EL (cell line): ENCODE measurements at places on chromosomes 1 and 21.

GRCh38 chr21:16074950-16075489 lies 345.2 kb downstream of the USP25 start:
- DNase-seq: no peak

GRCh38 chr1:44073528-44073927 lies 42.3 kb upstream of the SLC6A9 start:
- no peak for DNase-seq

- DNase-seq: no peak
Measured at GRCh38 chr1:74396462-74396861, 115.9 kb downstream of the LRRC53 start.

- no peak for DNase-seq
Measured at GRCh38 chr1:175927944-175928343, 184.5 kb upstream of the TNR start.

DNA sequence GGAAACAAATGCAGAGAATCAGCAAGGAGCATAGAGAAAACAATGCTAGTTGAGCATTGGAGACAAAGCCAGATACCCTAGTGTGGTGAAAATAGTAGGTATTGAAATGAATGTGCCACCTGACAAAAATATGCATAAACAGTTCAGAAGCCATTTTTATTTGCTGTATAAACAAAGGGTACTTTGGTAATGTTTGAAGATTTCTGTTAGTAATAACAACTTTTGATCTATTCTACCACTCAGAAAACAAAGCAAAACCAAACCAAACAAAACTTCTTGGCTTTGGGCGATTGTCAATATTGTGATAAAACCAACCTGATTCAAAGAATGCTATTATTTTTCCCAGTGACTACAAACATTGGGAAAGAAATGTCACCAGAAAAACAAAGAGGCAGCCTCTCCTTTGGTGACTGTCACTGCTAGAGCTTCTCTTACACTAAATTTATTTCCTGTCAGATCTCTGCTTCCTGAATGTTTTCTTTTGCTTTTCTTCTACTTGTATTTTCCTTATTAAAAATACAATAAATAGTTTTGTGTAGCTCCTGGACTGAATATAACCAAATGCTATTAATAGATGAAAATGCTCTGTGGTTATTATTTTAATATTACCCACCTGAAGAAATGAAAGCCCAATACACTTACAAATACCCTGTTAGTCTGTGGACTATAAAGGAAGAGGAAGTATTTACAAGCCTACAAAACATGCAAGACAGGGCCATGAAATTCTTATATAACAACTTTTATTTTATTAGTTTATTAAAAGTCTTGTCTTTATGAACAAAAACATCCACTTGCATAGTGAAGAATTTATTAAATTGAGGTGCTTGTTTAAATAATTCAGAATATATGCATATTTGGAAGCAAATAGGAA lies 5.7 kb downstream of the ATP6V1G3 start:
- DNase-seq: no peak

DNA sequence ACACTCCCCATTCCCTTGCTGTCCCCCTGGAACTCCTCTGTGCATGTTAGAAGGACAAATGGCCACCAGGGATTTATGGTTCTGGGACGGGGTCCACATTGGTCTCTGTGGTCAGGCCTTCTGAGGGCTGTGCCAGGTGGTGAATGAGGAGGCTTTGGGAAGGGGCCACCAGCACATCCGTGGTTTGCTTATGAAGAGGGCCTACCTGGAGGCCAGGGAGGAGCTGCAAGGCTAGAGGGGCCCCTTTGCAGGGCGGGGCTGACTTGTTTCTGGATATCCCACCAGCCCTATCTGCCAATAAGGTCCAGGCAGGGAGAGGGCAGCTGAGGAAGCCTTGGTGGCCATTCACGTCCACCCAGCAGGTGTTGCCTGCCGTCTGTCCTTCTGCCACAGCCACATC lies 24.9 kb downstream of the KCNA10 start:
- DNase-seq: no peak

- peak; percentile 38 for DNase-seq
Measured at GRCh38 chr1:169120066-169120465, 13.6 kb downstream of the ATP1B1 start.

GRCh38 chr1:109669246-109669948 lies 1.5 kb downstream of the GSTM2 start:
- DNase-seq: peak; percentile 0

- peak; percentile 35 for DNase-seq
Measured at GRCh38 chr1:68542586-68542985, 45.7 kb upstream of the DEPDC1 start.

- no peak for DNase-seq
Measured at GRCh38 chr1:231252336-231252735, 11.3 kb downstream of the GNPAT start.
